ENCODE measurements at places on chromosomes 1 and 21.
A peak's percentile ranks its signal among the peaks of the same experiment; 100 is the strongest.

- peak; percentile 76 for DNase-seq
Measured at GRCh38 chr21:38639571-38640354, 141.5 kb upstream of the ERG start.

- no peak for DNase-seq
Measured at GRCh38 chr1:181514298-181515290, 31.3 kb downstream of the CACNA1E start.

- DNase-seq: no peak
Measured at GRCh38 chr1:107434361-107434693, 293.5 kb downstream of the NTNG1 start.

- DNase-seq: no peak
Measured at GRCh38 chr1:2229911-2230731, 2.0 kb downstream of the SKI start.

DNA sequence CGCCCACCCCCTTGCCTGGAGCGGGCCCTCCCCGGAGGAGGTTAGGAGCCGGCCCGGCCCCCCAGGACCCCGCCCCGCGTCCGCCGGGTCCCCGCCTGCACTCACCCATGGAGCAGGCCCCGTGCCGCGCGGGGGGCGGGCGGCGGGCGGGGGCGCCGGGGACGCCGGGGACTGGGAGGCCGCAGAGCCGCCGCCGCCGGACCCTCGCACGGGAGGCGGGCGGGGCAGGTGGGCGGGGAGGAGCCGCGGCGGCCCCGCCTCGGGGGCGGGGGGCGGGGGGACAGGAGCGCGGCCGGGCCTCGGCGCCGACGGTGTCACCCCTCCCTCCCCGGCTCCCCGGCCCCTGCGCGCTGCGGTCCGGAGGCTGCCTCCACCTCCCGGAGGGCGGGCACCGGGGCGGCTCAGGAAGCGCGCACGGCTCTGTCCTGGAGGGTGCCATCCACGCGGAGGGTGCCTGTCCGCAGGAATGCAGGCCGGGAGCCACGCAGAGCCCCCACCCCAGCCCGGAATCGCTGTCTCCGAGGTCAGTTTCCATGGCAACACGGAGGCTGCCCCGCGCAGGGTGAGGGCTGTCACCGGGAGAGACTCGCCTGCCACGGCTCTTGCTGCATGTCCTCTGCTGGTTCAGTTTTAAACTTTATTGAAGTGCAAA, 5.9 kb upstream of the PLEKHG5 start:
- DNase-seq: no peak

- DNase-seq: no peak
Measured at GRCh38 chr1:14265495-14265894, 333.0 kb upstream of the KAZN start.

DNA sequence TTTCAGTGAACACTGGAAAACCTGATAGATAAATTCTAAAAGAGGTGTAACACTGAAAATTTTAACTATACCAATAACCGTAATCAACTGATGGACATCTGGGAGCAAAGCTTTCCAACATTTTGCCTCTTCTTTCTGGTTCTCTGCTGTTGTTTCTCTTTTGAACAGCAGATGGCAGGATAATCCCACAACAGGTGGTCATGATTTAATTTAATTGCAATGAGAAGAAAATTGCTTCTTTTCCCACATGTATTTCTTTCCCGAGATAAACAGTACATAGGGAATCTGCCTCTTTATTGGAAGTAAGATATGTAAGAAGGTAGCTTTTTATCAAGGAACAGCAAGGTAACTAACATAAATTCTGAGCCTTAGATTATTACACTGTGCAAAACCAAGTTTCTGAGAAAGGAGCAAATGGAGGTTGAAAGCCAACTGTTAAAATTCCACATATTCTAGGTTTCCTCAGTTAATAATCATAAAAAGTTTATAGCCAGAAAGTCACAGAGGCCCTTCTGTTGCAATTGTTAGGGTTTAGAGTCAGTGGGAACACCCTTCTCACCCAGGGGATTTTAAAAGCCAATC, 72.9 kb downstream of the RPS6KA1 start:
- peak; percentile 61 for DNase-seq

DNA sequence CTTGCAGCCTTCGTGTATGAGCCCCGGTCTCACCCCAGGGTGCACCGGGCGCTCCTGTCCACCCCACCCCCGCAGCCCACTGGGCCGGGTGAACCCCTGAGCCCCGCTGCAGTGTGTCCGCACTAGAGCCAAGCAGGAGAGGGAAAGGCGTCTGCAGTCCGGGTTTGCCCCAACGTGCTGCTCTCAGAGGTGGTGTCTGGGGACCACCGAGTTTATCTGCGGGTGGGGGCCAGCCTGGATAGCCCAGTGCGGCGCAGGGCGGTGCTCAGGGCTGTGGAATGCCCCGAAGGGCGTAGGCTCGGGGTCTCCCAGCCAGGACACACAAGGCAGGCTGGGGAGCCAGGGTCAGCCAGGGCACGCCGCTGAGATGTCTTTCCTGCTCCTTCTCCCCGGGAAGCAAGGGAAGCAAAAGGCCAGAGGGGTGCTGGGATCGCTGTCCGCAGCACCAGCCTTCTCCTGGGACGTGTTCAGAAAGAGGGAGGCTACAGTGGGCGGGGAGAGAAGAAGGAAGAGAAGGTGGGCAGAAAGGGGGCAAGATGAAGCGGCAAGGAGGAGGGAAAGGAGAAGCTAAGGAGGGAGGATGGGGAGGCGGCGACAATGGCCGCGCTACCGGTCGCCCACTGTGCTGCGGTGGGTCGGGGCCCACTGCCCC, 56.6 kb downstream of the MAB21L3 start:
- no peak for DNase-seq

DNA sequence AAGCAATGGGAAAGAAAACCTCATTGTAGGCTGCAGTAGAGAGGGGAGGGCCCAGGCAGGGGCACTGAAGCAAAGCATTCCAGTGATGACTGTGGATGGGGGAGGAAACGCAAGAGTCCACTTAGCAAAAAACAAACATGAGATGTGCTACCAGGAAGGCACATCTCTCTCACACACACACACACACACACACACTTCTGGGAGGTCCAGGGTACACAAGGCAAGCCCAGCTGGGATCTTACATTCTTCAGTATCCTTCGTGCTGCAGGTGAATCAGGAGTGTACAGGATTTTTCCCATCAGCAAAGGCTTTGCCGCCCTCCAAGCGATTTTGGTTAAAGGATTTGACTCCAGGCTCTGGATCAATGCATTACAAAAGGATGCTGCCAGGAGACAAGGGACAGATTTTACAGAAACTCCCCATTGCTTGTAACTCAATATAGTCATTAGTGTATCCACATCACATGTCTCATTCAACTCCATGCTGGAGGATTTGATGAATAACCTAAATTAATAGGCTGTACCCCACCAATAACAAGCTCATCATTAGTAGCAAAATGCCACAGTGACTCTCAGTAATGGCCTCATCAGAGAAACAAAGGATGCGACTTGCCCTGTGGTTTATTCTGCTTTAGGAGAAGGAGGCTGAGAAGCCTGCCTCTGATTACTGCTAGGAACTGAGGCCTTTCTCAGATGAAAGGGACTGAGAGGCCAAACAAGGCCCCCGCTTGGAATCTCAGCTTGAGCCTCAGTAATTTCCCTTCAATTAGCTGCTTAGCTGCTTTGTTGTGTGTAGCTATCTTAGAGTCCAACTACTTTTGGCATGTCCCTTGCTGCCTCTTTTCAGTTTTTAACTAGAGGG, 41.6 kb downstream of the ABCA4 start:
- no peak for DNase-seq

- DNase-seq: no peak
Measured at GRCh38 chr1:171251042-171251951, 3.0 kb downstream of the FMO1 start.

GRCh38 chr1:44999232-44999631, 11.9 kb downstream of the HECTD3 start:
- no peak for DNase-seq

GRCh38 chr1:19811206-19811851, 3.8 kb downstream of the RNF186 start:
- no peak for DNase-seq

GRCh38 chr1:26148887-26149286, 10.0 kb upstream of the FAM110D start:
- no peak for DNase-seq

DNA sequence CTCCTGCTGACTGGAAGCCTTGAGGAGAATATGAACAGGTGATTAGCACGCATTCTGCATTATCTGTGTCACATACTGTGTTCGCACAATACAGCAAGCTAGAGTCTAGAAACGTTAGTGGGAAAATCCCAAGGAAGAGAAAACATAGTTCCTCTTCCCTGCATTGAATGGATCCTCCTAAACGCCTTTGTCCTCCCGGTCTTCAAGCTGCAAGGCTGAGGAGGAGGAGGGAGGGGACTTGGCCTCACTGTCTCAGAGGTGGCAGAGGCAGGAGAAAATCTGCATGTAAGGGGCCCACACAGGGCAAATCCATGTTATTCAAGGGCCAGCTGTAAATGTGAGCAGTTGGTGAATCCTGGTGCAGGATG, 34.4 kb downstream of the WNT9A start:
- no peak for DNase-seq

- no peak for DNase-seq
Measured at GRCh38 chr1:115280064-115280463, 58.0 kb downstream of the NGF start.

GRCh38 chr1:42017259-42017658, 98.5 kb upstream of the HIVEP3 start:
- DNase-seq: no peak

DNA sequence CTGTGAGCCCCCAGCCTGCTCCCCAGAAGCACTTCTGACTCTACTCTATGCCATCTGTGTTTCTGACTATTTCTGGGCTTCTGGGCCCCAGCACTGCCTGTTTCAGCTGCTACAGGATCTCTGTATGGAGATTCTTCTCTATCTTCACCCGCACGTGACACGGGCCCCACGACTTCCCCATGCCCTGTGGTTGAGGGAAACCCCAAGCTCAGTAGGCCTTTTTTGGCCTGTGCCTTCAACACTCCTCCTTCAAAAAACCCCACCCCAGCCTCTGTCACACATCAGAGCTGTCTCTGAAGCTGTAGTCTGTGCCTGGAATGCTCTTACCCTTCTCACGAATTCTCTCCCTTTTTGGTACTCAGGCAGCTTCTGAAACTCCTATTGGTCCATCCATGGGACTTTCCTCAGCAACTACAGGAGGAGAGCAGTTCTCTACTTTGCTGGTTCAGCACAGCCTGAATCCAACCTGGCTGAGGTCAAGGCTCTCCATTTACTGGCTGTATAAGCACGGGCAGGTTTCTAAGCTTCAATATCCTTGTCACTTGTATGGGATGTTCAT, 2.0 kb upstream of the NID1 start:
- DNase-seq: peak; percentile 66

GRCh38 chr1:21909787-21910503, 27.2 kb downstream of the HSPG2 start:
- peak; percentile 9 for DNase-seq

- no peak for DNase-seq
Measured at GRCh38 chr21:37186983-37187382, 80.2 kb downstream of the VPS26C start.

- DNase-seq: no peak
Measured at GRCh38 chr1:97337250-97338030, 583.4 kb downstream of the DPYD start.

DNA sequence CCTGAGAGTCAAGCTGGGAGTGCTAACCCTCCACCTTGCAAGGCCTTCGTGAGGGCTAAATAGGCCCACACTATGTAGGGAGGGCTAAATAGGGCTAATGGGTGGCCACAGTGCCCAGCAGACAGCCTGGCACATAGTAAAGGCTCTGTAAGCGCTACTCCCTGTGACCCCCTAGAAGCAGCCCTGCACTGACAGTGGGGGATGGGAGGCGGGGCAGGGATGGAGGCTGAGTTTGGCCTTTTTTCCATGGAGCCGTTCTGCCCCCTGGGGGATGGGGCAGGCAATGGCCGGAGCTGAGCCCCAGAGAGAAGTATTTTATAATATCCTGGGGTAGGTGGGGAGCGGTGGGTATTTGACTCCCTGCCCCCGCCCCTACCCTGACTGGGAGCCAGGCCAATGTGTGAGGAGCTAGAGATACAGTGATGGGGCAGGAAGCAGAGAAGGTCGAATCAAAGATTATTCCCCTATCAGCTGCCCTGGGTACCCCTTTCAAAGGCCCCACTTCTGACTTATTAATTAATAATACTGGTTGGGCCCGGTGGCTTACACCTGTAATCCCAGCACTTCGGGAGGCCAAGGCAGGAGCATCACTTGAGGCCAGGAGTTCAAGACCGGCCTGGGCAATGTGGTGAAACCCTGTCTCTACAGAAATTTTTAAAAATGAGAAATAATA, 42.3 kb downstream of the LACTBL1 start:
- peak; percentile 5 for DNase-seq

- peak; percentile 23 for DNase-seq
Measured at GRCh38 chr1:107877092-107877491, 87.9 kb downstream of the VAV3 start.

DNA sequence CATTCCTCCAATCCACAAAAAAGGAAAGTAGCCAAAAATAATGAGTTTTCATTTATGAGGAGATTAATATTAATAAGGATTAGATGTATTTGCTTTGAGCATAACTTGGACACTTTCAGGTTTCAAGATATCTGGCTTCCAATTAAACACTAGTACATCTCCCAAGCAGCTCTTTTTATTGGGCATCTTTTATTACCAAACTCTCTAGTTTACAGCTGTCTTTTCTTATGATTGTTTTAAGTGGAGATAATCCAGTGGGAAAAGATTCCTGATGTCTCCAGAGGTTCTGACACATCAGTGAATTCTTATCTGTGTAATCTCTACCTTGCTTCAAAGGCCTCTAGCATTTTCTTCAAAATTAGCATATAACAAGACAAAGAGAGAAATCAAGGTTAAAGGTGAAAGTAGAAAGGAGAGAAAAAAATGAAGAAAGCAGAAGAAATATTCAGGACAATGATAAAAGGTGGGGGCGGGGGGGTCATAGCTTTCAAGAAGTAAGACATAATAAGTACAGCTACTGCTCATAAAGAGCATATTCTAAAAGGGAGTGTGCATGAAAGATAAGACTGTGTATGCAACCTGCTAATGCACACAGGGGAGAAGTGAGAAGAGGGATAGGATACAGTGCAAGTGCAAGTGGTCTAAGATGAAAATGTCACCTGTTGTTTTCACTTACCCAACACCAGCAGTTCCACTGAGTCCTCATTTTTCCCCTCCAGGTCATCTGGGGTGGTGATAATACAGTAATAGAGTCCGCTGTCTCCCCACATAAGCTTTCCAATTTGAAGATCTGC, 19.1 kb downstream of the ILDR2 start:
- DNase-seq: no peak

GRCh38 chr1:6619045-6619444, 5.5 kb downstream of the PHF13 start:
- no peak for DNase-seq

DNA sequence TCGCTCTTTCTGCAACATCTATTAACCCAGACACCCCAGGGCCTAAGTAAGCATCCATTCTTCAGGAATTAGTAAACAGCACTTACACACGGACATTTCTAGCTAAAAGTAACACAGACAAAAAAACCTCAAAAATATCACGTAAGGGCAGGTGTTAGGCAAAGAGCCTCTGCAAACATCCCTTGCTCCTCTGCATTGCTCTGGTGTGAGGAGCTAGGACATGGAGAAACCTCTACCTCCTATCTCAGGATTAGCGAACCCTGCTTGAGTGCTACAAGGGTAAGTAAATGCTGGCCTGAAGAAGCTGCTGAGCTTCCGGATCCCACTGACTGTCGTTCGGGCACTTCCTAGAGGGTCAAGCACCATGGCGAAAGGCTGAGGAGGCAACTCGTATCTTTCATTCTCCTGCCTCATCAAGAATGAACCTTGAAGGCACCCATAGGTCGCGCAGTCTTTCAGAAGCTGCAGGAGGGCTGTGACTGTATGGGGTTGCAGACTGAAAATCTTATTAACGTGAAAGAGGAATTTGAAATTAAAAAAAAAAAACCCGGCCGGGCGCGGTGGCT, 2.1 kb downstream of the PTGER3 start:
- DNase-seq: no peak
